ENCODE measurements at places on chromosomes 7 and 10.

DNA sequence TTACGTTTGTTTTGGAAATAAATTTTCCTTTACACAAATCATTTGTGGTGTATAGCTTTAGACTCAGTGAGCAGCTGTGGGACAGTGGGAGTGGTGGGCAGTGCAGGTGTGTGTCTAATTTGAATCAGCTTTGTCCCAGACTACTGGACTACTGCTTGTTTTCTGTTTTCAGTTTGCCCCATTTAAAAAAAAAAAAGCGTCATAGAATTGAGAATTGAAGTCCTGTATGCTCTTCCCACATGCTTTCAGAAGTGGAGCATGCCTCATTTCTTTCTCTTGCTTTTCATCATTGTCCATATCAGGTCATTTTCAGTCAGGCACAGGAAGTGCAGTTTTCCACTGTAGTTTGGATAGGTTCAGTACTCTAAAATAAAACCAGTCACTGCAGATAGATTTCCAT, 66.1 kb downstream of the SHH start:
- no peak for DNase-seq

DNA sequence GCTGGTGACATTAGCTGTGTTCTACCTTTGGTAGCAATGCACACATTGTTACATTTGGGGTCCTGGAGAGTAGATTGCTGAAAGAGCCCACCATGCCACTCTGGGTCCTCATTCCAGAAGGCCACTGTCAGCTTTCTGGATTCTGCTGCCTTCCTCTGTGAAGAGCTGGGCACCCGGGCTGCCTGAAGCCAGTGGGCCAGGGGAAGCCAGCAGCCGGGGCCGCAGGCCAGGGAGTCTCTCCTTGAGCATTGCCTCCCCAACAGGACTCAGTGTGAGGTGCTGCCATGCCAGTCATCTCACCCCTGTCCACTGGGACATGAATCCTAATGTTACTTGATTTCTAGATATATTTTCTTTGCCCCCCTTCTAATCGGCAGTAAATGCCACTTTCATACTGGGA, 234.0 kb downstream of the SKAP2 start:
- DNase-seq, result no peak

DNA sequence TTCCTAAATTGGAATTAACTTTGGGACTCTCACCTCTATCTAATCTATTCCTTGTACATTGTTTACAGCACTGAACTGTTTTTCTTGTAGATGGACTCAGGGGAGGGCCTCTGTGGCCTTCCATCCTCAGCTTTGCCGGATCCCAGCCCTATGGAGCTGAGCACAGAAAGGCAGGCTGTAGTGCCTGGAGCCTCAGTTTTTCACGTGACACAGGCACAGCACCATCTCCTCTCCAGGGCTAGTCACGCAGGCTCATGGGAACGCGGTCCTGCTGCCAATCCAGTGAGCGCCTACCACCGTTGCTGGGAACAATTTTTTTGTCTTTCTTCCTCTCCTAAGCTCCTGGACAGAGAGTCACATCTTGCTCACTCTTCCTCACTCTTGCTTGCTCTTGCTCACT, 75.6 kb upstream of the DDC start:
- DNase-seq, result no peak

- DNase-seq, result no peak
Observed at GRCh38 chr7:132102942-132103341, 473.3 kb downstream of the PLXNA4 start.

DNA sequence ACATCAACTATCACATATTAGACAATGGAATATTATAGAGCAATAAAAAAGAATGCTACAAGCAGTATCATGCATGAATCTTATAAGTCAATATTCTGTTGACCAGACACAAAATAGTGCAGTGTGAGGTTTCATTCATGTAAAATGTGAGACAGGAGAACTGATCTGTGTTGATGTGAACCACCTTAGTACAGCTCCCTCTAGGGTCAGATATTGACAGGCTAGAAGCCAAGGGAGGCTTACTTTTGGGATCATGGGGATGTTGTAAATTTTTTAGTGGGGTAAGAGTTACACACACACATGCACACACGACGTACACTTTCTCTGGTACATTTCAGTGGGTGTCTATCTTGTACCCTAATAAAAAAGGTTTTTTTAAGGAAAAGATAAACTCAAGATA, 231.6 kb upstream of the FOXK1 start:
- no peak for DNase-seq

DNA sequence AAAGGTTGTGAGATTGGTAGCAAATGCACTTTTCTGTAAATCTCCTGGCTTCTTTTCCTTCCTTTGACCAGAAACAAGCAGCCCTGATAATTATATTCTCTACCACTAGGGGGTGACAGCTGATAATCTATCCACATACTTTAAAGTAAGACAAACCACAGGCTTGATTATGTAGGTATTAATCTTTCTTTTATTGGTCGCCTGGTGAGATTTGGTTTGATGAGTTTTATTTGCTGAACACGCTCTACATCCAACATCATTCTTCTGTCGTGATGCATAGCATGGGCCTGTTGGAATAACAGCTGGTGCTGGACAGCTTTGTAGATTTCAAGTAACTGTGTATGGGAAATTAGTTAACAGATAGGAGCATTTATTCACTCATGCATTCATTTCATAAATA, 63.5 kb downstream of the ZNF365 start:
- DNase-seq, result no peak

- no peak for DNase-seq
Observed at GRCh38 chr10:14036233-14036632, 294.5 kb downstream of the FRMD4A start.

DNA sequence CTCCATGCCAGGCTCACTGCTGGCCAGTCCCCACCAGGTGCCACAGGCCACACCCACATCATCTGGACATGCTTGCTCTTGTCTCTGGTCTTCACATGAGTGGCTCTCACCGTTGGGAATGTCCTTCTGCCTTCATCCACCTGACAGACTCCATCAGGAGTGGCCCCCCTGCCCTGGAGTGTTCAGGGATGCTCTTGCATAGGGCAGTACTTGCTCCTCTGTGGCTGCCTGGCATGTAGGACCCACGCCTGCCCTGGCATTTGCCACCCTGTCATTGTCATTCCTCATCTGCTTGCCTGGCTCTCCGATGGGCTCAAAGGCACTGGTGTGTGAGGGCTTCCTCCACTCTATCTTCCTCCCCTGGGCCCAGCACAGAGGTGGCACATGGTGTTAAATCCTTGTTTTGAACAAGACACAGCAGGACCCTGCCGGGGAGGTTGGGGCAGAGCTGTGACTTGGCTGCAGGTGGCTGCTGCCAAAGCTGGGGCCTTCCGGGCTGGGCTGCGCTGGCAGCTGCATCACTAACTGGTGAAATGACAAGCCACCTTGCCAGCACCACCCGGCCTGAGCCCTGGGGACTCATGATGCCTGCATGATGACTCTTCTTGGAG, 1.8 kb downstream of the SH2D4B start:
- DNase-seq, result no peak

GRCh38 chr10:27819781-27820531, 74.3 kb upstream of the MKX start:
- DNase-seq, result no peak

DNA sequence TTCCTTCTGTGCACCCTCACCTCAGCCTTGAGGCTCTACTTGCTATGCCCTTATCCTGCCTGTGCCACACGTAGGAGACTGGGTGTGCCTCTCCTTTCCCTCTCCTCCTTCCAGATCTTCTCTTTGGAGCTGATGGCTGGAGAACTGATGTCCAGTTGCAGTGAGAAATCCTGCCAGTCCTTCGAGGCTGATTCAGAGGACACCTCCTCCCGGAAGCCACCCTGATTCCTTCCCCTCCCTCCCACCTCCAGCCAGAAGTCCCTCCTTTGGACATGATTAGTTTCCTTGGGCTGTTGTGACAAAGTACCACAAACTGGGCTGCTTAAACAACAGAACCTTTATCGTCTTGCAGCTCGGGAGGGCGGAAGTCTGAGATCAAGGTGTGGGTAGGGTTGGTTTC, 161.5 kb downstream of the LYZL1 start:
- no peak for DNase-seq

DNA sequence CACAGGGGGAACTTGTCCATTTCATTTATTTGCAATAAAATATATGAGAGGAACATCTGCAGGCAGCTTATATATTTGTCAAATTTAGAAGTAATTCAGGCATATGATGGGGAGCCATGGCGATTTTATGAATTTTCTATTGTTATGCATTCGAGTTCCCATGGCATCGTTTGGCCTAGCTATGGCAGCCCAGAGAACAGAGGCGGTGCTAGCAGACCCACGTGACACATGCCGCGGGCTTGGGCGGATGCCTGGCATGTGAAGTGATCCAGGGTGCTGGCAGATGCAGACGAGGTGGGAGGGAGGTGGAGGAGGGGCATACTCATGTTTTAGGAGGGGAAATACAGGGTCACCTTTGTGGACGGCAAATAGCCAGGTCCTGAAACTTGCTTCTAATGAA, 560.0 kb upstream of the GALNT17 start:
- DNase-seq, result no peak

DNA sequence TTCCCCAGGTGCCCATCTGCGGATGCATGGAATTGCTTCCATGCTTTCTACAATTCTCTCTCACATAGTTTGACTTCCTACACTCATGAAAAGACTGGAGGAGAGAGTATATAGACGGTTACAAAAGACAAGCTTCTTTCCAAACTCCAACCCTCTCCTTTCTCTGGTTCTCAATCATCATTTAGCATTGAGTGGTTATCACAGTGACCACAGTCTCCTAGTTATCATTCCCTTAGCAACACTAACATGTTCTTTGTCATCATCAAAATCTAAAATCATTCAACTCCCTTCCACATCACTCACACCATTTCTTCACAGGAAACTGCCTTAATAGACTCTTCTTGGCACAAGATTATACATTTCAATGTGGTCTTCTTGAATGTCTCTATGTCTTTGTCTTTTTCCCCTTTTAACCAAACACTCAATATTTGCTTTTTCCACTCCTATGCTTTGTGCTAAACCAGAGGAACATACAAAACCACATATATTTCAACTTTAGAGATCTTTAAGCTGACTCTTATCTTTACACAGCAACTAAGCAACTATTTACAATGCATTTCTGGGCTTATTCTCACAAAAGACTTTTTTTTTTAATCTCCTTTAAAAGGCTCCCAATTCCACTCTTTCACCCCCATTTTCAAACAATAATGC, 126.3 kb downstream of the CNOT4 start:
- DNase-seq, result no peak
